Stimulated activated CD4-positive, alpha-beta T cell treated with anti-CD3 and anti-CD28 coated beads, Interleukin-15, amount 100 ng/mL, for 24 hours (primary cell): ENCODE measurements at places on chromosomes 6 and 20.

DNA sequence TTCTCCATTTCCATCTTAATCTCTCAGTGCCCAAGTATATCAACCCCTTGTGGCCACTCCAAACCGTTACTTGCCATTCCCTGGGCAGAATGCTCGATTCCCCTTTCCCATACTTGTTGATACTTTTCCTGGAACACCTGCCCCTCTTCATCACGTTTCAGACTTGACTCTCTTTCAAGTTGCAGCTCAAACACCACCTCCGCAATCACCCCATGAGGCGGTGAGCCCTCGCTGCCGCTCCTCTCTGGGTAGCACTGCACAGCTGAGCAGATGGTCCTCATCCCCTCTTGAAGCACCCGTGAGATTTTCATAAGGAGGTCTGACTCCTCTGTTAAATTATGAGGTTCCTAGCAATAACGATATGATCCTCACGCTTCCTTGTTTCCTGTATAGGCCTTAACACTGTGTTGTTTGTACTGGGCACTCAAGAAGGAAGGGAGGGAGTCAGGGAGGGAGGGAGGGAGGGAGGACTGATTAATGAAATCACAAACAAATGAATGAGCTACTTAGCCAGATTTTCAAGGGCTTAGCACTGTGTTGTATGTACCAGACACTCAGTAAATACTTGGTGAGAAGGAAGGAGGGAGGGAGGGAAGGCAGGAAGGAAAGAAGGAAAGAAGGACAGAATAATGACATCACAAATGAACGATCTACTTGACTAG, 8.0 kb upstream of the UQCC2 start:
- DNase-seq: no peak

DNA sequence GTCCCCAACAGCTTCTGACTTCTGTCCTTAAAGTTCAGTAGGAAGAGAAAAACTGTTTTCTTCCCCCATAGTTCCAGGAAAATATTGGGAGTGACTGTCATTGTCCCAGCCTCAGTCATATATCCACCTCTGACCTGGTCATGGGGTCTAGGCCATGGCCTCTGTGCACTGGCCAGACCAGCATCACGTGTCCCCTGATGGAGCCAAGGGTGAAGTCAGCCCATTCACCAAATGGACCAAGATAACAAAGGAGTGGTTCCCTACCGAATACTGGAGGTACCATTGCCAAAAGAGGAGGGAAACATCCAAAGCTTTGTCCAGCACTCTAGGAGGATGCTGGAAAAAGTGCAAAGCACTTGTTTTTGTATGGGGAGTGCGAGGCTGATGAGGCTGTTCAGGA, 395.4 kb downstream of the TAF4 start:
- DNase-seq: no peak

- DNase-seq: no peak
Observed at GRCh38 chr20:45405571-45406259, 2.4 kb upstream of the DBNDD2 start.

GRCh38 chr6:134870677-134871498, 79.0 kb downstream of the ALDH8A1 start:
- DNase-seq: no peak

GRCh38 chr6:137882225-137882961, 15.3 kb downstream of the TNFAIP3 start:
- DNase-seq: no peak

- no peak for DNase-seq
Observed at GRCh38 chr6:36933102-36933501, 21.4 kb upstream of the PI16 start.

DNA sequence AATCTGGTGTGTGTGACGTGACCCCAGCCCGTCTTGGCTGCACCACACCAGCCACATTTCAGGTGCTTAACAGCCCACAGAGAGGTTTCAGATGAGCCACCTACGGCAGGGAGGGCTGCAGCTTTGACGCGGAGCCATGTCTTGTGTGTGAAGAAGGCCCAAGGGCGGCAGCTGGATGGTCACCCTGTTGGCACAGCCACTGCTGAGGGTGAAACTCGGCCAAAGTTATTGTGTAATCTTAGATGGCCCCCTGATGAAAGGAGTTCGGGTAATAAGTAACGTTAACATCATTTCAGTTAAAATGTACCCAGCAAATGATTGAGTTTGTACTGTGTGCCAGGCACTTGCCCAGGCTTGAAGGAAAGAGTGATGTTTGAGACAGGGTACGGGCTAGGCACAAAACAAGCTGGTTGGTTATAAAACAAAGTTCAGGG, 97.2 kb downstream of the SSR1 start:
- DNase-seq: no peak

- no peak for DNase-seq
Observed at GRCh38 chr6:80170433-80170832, 64.0 kb downstream of the BCKDHB start.

GRCh38 chr6:24584382-24584720, 61.6 kb downstream of the KIAA0319 start:
- DNase-seq: no peak

DNA sequence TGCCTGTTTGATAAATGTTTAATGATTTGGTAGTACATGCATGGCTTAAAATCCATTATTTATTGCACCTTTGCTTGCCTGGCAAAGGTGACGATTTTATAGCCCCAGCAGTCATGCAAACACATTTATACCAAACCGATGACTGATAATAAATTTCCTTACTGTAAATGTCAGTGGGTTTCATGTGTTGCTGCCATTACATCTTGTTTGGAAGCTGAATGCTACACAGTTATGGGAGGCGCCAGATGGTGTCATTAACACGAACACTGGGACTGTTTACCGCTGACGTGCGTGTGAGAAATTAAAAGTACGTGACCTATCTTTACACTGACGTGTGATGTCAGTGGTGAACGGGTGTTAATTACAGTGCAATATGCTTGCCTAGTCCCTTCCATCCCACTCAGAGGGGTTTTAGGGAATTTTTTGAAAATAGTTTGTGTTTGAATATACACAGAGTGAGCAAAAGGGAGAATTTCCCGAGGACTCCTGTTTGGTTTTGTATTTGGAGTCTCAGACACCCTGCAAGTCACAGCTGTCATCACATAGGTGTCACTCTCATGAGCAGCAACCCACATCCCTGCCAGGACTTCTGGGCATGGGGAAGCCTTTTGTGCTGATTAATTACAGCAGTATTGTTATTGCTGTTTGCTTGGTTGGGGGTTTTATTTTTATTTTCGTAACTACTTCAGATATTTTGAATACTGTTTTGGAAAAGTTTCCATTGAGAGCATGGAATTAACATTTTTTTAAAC, 151.8 kb upstream of the INSM1 start:
- no peak for DNase-seq

DNA sequence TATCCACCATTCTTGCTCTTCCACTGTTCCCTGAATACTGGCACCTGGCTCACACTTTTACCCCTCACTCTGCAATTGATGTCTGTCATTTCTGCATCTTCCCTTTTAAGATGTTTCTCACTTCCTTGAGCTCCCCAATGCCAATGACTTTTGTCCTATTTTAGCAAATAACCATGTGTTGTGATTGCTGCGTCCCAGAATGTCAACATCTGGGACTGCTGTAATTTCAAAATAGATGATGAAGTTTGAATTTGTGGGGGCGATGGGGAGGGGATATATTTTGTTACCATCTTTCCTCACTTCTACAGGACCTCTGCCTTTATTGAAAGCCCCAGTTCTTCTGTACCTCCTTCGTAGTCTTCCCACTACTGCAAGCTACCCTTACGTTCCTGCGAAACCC, 40.0 kb upstream of the ADGRF5 start:
- no peak for DNase-seq

DNA sequence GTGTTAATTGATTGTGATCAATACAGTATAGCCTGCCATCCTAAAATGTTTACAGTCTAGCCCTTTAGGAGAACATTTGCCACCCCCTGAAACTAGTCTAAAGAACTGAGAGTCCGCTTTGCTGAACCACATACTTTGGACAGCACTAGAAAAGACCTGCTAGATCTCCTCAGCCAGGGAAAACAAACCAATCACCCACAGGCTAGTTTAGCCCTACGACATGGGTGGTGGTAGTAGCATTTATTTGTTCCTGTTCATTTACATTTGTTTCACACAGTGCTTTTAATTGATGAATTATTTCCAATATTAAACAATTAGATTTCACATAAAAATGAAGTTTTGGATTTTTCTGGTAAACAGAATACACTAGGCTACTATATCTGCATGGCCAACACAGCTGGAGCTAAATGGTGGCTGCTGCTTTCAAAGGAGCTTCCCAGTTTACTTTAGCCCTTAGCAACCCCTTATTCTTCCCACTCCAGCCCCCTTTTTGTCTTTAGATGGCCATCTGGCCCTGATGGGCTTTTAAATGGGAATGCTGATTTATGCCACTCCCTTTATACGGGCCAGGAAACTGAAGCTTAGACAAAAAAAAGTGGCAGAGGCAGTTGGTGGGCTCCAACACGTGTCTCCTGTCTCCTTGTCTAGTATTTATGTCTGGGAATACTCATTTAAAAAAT, 72.4 kb downstream of the ADGRG6 start:
- no peak for DNase-seq

- no peak for DNase-seq
Observed at GRCh38 chr20:63121749-63122405, 94.1 kb downstream of the YTHDF1 start.

- no peak for DNase-seq
Observed at GRCh38 chr6:32882879-32883250, 28.9 kb downstream of the PSMB9 start.

DNA sequence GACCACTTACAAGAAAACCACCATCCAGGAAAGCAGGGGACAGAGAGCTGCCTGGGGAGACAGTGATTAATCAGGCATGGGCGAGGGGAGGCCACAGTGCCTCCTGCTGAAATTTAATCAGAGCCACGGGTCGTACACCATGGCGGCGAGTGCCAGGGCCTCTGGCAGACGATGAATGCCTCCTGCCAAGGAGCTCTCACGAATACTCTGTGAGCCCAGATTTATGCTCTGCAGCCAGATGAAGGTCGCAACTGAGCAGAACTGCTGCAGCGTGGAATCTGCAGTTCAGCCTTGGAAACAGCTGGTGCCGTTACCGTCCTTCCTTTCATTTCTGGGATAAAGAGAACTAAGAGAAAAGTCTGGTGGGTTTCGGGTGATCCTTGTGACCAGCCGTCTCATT, 85.6 kb downstream of the BFSP1 start:
- DNase-seq: no peak

DNA sequence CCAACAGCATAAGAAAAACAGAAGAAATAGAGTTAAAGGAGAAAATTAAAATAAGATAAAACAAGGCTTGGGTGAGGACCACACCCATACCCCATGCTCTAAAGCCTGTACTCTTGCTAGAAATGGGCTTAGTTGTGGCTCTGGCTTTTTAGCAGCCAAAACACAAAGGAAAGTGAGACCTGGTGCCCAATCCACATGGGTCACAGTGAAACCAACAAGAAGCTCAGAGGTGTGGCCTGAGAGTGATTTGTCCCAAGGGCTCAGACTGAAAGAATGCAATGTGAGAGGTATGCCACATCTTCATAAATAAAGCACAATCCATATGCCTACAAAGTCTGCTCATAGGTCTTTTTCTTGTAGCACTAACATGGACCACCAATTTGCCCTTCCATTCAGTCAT, 21.1 kb downstream of the HM13 start:
- no peak for DNase-seq

- no peak for DNase-seq
Observed at GRCh38 chr6:57421503-57421902, 104.1 kb downstream of the PRIM2 start.

- DNase-seq: no peak
Observed at GRCh38 chr20:52845044-52845443, 127.1 kb upstream of the TSHZ2 start.

- DNase-seq: no peak
Observed at GRCh38 chr6:68007717-68008116, 627.4 kb upstream of the ADGRB3 start.

GRCh38 chr6:65468307-65468706, 238.7 kb downstream of the EYS start:
- DNase-seq: no peak

DNA sequence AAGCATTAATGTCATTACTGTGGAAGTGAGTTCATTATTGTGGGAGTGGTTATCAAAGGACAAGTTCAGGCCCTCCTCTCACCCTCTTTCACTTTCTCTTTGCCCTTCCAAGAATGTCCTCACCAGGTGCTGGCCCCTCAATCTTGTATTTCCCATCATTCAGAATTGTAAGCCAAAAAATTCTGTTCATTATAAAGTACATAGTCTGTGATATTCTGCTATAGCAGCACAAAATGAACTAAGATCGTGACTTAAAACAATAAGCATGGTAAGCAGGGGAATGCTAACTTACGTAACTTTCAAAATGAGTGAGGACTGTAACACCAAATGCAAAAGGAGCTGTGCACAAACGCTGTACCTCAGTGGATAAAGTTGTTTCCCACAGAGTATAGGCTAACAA, 515.7 kb upstream of the BTBD3 start:
- no peak for DNase-seq

- no peak for DNase-seq
Observed at GRCh38 chr6:16966791-16967469, 134.9 kb upstream of the STMND1 start.

- DNase-seq: no peak
Observed at GRCh38 chr20:12829170-12829569, 179.6 kb upstream of the SPTLC3 start.

DNA sequence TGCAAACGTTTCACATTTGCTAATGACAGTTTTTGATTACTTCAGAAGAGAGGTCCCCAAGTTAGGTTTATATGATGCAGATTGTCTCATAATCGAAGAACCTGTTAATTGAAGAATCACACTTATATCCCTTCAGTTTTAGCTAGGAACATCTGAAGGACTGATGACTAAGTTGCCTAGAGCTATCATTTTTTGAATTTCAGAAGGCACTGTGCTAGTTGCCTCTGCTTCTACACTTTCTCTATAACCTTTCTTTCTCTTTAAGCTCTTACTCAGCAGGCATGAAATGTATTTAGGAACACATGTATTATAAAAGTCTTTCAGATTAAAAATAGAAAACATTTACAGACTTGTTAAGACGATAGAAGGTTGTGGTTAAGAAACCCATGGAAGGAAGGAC, 14.4 kb upstream of the GJE1 start:
- DNase-seq: no peak

DNA sequence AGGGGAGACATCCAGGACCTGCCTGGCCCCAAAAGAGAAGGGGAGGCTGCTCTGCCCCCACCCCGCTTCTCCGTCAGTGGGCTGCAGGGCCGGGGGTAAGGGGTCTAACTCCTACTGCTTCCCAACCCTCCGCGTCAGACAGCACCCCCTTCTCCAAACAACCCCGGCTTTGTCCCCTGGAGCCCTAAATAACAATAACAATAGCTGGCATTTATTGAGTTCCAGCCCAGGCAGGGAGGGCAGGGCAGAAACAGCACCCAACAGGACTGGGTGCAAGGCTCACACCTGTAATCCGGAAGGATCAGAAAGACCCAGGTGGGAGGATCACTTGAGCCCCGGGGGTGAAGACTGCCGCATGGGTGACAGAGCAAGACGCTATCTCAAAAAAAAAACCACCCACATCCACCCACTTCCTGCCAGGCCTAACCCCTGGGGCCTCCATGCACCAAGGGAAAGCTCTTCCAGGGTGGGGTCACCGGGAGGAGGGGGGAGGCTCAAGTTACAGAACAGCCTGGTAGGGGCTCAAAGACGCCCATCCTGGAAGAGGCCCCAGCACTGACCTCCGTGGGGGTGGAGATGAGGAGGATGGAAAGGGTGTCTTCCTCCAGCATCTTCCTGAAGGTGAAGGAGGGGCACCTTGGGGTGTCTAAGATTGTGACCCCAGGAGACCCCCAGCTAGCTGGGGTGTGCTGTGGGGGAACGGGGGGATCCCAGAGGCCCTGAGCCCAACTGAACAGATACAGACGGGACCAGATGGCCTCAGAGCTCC, 1.3 kb upstream of the FNDC11 start:
- DNase-seq: peak; percentile 35

- no peak for DNase-seq
Observed at GRCh38 chr20:53279735-53280134, 307.6 kb downstream of the TSHZ2 start.
